ENCODE measurements at places on chromosomes 1 and 21.

- no peak for DNase-seq
Observed at GRCh38 chr1:33443080-33443704, 12.3 kb upstream of the PHC2 start.

DNA sequence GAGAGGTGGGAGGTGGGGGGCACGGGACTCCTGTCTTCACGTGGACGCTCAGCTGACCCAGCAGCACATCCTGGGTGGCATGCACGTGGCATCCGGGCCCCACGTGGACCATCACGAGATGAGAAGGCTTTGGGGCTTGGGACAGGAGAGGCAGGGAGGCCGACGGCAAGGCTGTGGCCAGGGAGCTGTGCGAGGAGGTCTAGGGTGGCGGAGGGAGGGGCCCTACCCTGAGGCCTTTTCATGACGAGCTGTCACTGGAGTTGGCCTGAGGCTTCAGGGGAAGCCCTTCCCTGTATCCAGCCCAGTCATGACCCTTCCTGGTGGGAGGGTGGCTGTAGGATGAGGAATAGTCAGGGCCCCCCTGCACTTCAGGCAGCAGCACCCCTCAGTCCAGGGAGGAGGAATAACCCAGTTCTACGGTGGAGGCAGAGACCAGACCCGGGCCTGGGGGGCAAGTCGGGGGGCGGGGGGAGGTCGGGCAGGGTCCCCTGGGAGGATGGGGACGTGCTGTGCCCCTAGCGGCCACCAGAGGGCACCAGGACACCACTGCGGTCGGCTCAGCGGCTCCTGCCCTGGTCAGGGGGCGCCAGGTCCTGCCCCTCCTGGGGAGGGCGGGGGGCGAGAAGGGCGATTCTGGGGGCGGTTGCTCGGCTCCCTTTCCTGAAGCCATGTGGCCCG lies 2.0 kb upstream of the PERM1 start:
- peak; percentile 22 for DNase-seq

GRCh38 chr1:196779093-196779492 lies 4.5 kb downstream of the CFHR3 start:
- no peak for DNase-seq

- DNase-seq, result no peak
Observed at GRCh38 chr1:57344265-57344664, 79.6 kb downstream of the DAB1 start.

DNA sequence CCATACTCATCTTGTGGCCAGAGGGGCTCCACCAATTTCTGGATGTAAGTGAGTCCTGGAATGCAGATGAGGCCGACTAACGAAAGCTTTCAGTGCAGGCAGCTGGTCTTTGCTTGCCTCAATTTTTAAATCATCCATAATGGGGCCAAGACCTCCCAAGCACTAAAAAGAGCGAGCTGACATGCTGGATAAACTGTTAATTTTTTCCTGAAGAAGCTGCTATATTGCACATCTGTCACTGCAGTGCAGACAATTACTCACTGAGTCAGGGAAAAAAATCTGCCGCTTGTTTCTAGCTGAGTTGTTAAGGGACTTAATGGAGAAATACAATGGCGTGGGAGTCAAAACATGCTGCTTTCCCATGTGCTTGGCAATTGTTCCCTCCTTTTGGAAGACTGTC lies 205.5 kb downstream of the GPATCH2 start:
- no peak for DNase-seq

- no peak for DNase-seq
Observed at GRCh38 chr1:12029720-12030339, 10.5 kb downstream of the MIIP start.

GRCh38 chr1:170241266-170241851 lies 95.6 kb downstream of the NTMT2 start:
- no peak for DNase-seq

- DNase-seq, result peak; percentile 13
Observed at GRCh38 chr1:32878183-32878582, 7.5 kb upstream of the FNDC5 start.

DNA sequence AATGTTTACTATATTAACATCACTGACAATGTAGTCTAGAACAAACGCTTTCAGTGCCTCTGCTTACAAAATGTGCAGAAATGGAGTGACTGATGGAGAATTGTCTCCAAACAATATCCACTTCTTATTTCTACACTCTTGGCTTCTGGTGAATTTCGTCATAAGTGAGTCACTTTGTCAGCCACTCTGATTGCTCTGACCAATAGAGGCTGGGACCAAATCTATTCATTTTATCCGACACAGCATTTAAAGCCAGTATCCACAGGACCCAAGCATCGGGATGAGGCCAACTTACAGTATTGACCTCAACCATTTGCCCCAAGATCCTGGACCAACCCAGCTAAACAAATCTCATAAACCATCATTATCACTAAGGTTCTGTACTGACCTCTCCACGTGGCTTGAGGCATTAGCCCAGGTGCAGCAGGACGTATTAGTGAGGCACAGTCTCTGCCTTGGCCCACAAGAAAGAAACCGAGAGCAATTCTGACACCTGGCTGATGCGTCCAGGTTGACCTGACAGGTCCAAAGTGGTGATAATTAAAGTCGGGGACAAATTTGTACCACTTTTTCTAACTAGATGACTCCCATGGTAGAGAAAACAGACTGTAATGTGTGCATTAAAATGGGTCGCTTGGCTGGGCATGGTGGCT lies 53.3 kb upstream of the ERO1B start:
- no peak for DNase-seq
